ENCODE measurements at places on chromosomes 13 and 19.

GRCh38 chr19:5165697-5166019 is 175.0 kb downstream of the PTPRS start:
- DNase-seq: no peak

DNA sequence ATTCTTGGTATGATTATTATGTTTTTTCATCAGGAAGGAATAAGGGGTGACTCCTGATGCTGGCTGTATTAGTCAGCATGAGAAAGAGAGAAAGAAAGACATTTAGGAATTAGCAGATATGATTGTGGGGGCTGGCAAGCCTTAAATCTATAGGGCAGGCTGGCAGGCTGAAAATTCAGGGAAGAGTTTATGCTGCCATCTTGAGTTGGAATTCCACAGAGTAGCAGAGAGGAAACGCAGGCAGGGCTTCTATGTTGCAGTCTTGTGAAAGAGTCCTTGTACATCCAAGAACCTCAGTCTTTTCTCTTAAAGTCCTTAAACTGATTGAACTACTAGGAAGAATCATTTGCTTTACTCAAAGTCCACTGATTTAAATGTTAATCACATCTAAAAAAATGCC is 262.7 kb upstream of the SLC10A2 start:
- DNase-seq: no peak

DNA sequence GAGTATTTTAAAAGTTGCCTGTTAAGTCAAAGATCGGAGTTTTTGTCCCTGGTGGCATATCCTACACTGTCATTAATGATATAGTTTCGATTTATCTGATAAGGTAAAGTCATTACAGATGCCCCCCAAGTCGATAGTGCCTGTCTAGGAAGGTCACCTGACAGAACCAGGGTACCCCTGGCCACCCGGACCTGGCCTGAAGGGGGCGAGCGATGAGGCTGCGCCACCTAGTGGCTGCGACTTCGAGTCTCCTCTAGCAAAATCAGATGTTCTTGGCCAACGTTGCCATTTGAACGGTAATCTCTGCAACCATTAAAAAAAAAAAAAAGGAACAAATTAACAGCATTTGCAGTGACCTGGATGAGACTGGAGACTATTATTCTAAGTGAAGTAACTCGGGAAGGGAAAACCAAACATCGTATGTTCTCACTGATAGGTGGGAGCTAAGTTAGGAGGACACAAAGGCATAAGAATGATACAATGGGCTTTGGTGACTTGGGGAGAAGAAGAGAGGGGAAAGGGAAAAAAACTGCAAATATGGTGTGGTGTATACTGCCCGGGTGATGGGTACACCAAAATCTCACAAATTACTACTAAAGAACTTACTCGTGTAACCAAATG is 565.1 kb downstream of the LIG4 start:
- peak; percentile 64 for DNase-seq

GRCh38 chr19:19405971-19406877 is 749 bp downstream of the GATAD2A start:
- DNase-seq: peak; percentile 64

- DNase-seq: no peak
These were observed 8.9 kb downstream of the KLK2 start for GRCh38 chr19:50882188-50882587.

GRCh38 chr19:38145623-38146022 is 78.4 kb downstream of the DPF1 start:
- peak; percentile 38 for DNase-seq

DNA sequence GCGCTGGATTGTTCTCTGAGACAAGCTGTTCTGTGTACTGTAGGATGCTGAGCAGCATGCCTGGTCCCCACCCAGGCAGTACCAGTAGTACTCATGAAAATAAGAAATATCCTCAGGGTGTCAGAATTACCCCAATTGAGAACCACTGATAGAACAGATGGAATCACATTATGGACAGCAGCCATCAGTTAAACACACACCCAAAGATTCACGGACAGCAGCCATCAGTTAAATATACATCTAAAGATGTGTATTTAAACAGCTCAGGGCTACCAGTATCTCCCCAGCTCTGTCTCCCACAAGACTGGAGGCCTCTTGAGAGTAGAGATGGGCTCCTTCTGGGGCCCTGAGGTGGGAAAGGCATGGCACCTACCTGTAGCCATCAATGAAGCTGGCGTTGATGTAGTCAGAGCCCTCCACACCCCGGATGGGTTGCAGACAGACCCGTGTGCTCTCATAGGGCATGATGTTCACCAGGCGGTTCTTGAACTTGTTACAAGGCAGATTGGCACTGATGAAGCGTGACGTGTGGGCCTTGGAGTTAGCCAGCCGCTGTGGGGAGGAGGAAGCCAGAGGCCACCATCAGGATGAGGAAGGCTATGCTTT is 129.3 kb downstream of the PTPRS start:
- DNase-seq: no peak

DNA sequence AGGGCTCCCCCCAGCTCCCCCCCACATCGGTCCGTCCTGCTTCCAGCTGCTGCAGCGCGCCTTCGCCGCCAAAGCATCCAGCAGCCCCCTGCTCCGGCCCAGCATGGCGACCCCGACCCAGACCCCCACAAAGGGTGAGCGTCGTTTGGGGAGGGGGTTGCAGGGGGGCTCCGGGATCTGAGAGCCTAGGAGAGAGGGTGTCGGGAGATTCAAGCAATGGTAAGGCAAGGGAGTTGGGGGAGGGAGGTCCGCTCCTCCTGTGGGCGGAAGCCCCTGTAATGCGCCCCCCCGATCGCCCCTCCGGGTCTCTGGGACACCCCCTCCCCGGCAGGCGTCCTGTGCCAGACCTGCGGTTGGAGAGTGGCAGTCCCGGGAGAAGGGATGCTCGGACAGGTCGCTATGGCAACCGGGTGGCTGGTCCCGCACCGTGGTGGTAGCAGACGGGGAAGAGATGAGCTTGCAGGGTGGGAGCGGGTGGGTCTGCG is at the start of gene FXYD7:
FXYD7 (plus strand) TSS at position 25 of the 485 bp plus-strand sequence; CDS start at position 104, 79 bp downstream.
- no peak for DNase-seq

DNA sequence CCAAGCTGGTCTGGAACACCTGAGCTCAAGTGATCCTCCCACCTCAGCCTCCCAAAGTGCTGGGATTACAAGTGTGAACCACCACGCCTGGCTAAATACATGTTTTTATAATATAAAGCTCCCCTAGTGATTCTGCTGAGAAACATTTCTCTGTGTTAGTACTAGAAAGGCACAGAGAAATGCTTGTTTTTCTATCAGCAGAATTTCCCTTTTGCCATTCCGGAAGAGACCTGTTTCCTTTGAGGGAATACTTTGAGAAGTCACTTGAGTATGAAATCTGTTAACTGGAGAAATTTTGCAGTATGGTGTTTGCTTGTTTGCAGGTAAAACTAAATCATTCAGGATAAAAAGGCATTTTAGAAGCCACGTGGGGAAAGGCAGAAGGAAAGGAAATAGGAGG is 4.4 kb upstream of the NLRP12 start:
- DNase-seq: no peak

DNA sequence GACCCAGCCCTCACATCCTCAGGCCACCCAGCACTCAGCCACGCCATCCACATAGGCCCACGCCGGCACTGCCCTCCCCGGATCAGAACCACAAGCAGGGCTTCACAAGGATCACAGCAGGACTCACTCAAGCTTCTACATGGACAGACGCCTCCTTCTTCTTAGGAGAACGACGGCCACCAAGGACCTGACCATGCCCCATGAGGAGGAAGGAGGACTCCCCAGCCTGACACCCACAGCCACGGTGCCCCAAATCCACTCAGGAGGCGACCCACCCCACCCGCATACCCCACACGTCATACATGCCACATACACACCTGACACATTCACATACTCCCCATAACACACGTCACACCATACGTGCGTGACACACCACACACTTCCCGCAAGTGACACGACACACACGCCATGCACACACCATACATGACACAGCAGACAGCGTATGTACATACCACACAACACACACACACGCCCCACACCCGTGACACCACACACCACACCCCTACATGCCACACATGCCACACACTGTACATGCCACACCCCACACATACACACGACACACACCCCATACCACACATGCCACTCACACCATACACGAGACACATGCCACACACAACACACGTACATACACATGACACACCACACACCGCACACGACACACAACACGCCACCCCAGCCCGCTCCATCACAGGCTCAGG is 50.4 kb downstream of the MLLT1 start:
- no peak for DNase-seq

DNA sequence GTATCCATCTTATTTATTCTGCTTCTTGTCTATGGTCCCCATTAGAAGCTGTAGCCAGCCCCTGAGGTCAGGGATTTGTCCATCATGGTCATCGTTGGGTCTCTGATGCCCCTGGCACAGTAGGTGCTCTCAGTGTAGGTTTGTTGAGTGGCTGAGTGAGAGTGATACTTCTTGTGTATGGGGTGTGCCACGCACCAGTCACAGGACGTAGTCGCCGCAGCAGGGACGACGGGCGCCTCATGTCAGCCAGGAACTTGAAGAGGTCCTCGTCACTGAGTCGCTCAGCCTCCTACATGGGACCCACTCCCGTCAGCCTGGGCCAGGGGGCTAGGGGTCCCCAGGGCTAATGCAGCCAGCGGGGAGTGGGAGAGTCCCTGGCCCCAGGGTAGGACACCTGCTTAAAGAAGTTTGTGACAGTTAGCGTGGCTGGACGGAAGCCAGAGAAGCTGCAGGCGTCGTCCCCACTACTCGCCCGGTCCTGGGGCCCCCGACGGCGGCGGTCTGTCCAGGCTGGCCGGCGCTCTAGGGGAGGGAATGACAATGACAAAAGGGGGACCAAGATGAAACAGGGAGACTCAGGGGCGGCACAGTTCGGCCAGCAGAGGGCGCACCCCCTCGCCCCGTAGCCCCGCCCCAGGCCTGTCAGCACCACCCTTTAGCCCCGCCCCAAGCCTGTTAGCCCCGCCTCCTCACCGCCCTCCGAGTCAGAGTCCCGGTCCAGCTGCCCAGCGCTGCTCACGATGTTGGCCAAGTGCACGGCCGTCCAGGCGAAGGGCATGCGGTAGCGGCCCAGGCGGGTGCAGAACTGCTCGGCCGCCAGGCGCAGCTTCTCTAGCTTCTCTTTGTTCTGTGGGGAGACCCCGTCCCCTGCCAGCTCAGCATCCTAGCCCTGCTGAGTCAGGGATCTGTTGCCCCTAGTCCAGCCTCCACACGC is 3.7 kb downstream of the ANGPTL8 start:
- DNase-seq: peak; percentile 85

GRCh38 chr13:20566468-20566897 is 474 bp upstream of the IFT88 start:
- DNase-seq: no peak

- DNase-seq: no peak
These were observed 23.4 kb upstream of the SLC7A10 start for GRCh38 chr19:33248954-33249613.

DNA sequence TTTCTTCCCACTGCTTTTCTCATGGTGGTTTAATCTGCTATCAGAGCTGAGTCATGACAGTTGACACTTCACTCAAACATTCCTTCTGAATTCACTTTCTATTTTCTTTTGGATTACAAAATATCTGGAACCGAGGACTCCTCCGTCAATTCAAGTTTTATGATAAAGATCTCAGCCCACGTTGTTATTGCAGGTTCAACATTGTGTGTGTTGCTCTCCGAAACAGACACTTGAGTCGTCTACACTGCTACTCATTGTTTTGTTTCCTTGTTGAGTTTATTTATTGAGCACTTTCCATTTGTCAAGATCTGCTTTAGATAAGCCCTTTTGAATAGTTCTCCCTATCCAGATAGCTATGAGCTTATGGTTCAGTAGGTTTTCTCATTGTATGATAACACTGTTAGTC is 636.1 kb upstream of the GPC6 start:
- DNase-seq: no peak

GRCh38 chr19:32471095-32471494 is 65.5 kb downstream of the DPY19L3 start:
- DNase-seq: peak; percentile 41
